ENCODE measurements at places on chromosomes 11 and 22.

GRCh38 chr11:67082071-67082791, 25.6 kb downstream of the RHOD start:
- DNase-seq, result no peak

- no peak for DNase-seq
Measured at GRCh38 chr11:72535194-72535547, 100.8 kb upstream of the CLPB start.

DNA sequence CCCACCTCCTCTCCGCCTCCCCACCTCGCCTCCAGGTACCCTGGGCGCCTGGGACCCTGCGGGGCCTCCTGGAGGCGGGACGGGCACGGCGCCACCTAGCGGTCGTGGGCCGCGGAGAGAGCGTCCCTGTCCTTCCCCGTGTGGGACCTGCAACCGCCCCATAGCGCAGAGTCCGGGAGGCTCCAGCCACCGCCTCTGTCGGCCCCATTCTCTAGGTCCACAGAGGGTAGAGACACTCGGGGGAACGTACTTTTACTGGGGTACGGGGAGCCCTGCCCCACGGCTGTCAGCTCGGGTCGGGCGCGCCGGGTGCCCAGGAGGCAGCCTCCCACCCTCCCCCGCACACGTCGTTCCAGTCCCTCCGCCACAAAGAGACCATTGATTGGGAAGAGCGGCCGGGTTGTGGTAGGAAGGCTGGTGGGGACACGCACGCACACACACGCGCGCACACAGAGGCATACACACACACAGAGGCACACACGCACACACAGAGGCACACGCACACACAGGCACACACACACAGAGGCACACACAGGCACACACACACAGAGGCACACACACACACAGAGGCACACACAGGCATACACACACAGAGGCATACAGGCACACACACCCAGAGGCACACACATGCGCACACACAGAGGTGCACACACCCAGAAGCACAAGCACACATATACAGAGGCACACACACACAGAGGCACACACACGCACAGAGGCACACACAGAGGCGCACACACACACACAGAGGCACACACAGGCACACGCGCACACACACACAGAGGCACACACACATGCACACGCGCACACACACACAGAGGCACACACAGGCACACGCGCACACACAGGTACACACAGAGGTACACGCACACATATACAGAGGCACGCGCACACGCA, 12.6 kb upstream of the NECTIN1 start:
- DNase-seq, result no peak

- no peak for DNase-seq
Measured at GRCh38 chr11:41996533-41996932, 537.1 kb upstream of the LRRC4C start.

GRCh38 chr11:19756675-19757475, 44.2 kb downstream of the NAV2 start:
- DNase-seq, result no peak

- no peak for DNase-seq
Measured at GRCh38 chr11:131418189-131418588, 47.8 kb downstream of the NTM start.

DNA sequence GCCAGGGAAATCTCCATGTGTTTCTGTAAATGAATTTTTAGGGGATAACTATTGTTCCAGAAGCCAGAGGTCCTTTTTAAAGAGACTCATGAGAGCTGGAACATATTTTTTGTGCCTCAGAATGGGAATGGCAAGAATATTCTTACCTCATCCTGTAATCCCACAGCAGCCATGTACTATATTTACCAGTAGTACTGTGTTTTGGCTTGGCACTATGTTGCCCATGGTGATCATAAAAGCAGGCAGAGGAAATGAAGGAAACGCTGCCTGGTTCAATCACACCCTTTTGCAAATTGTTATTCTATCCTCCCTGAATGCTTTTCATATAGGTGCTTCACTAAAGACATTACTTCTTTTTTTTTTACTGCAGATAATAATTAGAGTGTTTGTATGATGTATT, 81.0 kb downstream of the ANO3 start:
- no peak for DNase-seq

- DNase-seq, result no peak
Measured at GRCh38 chr11:47376525-47377371, 1.6 kb downstream of the SPI1 start.

DNA sequence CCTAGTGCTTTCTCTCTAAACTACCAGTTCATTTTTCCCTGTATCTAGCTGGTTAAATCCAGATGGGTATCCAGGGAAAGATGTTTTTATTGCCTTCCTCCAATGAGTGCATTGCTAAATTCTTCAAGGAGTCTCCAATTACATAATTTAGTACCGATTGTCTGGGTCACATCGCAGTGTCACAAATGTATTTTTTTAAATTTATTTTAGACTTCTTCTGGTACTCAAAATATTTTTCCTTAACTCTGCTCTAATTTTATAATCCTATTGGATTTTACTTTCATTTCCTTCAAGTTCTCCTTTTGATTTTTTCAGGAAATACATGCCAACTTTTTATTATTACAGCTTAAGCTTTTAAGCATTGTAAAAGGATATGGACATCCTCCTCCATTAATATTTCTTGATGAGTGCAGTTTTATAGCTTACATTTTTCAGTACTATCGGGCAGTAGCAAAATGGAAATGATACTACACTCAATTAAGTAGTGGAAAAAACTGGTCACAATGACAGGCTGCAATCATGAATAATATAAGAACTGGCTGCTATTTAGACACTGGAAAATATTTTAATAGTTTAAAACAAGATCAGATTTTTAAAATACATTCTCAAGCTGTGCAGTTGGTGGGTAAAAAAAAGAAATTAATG, 20.3 kb downstream of the BBOX1 start:
- no peak for DNase-seq

GRCh38 chr11:19268909-19269308, 28.2 kb upstream of the E2F8 start:
- DNase-seq, result no peak

- DNase-seq, result no peak
Measured at GRCh38 chr22:22880645-22881044, 7.0 kb upstream of the IGLL5 start.

DNA sequence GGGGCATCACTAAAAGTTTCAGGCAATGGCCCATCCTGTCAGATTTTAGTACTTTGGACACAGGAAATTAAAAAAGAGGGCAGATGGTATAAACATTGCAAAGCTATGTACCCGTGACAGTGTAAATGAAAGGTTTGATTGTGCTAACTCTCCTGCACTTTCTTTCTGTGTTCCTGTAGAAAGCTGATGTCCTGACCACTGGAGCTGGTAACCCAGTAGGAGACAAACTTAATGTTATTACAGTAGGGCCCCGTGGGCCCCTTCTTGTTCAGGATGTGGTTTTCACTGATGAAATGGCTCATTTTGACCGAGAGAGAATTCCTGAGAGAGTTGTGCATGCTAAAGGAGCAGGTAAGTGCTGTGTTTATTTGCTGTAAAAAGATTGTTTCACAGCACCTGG, 10.3 kb downstream of the CAT start:
- DNase-seq, result no peak

DNA sequence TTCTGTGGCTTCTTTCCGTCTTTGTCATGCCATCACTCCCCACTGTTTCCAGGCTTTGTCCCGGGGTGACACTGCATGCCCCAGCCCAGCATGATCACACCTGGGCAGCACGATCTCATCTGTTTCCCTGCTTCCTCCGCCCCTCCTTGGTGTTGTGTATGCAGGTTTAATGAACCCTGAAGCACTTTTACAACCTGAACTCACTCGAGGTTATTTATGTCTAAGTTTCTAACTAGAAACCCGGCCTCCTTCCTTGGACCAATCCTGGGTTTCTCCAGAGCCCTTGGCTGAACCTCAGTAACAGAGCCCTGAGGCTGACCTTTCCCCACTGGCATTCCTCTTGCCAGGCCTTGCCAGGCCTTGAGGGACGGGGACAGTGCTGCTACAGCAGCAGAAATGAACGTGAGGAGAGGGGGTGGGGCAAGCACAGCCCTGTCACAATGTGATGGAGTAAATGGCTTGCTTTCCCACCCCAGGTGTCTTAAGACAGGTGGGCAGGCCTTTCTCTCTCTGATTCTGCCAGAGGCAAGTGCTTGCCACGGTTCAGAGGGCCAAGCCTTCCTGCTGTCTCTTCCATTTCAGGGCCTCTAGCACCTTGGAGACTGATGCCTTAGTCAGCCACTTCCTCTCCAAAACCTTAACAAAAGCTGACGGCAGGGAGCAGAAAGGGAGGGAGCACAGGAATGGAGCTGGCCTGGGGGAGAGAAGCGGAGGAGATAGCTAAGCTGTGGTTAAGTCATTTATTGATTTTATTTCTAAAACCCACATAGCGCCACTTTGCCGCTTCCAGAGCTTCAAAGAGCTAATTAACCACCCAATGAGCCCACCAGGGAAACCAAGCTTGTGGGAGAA, 3.1 kb upstream of the PYGM start:
- DNase-seq, result peak; percentile 47

- no peak for DNase-seq
Measured at GRCh38 chr22:50313021-50313420, 5.6 kb upstream of the PLXNB2 start.

DNA sequence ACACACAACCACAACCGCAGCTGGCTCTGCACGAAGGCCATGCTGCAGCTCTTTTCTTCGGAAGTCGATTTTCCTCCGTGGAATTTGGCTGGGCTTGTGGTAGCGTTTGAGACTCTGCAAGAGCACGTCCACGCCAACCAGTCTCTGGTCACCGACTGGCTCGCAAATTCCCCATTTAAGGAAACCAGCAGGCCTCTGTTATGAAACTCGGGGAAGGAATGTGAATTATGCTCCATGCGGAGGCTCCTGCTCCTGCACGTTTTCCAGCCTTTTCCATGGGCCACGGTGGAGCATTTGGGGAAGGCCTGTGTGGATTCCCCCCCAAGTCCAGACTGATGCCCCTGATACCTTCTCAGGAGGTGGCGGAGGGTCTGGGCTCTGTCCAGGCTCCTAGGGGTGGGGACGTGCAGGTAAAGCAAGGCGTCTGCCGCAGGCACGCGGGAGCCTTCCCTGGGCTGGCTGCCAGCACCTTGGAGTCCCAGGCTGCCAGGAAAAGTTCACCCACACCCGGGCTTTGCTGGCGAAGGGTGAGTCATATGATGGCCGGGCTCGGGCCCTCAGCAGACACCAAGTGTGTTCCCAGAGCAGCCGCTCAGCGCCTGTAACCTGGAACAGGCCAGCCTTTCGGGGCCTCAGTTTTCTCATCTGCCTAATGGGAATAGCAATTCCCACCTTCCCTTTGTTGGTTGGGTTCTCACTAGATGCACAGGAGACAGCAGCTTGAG, 41.9 kb downstream of the LRP5 start:
- no peak for DNase-seq

DNA sequence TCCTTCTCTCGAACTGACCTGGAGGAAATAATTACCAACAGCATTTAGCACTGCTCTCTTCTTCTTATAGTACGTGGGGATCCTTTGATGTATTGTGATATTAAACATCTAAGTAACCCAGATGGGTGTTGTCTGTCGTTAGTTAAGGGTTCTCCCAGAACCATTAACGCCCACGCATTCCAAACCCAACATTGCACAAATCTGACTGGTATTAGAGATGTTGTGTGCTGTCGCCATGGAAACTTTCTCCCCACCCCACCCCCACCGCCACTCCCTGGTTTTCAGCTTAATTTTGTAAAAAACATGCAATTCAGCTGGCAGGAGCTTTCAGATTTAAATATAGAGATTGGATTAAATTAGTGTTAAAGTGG, 1495.2 kb downstream of the TBC1D22A start:
- no peak for DNase-seq

DNA sequence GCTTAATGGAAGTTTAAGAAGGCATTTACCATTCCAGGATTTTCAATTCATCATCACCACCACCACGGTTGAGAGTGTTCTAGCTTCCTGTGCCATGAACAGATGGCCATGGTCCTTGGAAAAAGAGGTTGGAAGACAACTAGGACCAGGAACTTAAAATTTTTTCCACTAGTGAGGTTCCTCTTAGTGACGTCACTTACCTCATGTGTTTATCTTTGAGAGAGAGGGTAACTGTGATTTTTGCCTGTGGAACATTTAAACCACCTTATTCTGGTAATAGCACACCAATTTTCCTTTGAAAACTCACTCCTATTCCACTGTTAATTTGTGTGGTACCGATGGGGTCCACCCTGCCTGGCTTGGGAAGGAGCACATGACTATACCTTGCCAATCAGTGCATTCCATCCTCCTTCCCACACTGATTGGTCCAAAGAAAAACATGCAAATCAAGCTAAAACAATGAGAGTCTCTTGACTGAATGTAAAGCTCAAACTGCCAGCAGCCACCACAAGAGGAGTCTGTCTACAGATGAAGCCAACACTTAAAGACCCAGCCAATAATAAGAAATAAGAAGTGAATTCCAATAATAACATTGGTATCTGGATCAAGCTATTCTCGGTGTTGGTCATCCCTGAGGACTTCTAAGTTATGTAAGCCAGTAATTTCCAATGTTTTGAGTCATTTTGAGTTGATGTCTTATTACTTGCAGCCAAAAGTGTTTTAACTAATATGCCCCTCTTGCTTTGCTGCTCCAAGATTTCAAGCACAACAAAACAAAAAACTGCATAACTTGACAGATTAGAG, 111.8 kb downstream of the MPPED2 start:
- DNase-seq, result no peak

DNA sequence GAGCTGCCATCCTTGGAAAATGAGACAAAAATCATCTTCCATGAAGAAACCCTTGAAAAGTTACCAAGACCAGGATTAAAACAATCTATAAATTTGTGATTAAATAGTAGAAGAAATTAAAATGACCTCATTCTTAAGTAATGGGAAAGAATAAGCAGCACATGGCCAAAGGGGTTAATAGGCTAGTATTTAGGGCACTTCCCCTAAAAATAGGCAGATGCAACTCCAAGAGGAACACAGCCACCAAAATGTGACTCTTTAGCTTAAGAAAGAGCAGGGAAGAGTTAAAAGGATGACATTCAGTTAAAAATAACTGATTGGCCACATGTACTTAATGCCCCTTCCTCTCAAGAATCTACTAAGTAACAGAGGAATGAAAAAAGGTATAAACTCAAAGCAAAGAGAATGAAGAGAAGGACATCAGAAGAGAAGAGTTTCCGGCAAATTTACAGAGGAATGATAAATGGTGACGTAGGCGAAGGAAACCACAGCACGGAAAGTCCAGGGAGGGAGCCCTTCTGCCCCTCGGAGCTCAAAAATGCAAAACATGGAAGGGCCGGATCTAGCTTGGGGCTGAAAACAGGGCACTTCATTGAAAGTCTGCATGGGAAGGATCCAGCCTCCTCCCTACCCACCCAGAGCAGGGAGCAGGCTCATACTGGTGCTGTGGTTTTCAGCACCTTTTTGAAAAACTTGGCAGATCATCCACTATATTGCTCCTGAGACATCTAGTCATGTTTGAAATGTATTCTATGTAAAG, 17.8 kb downstream of the SCUBE2 start:
- no peak for DNase-seq

Data from NCI-H345 (cell line).